ENCODE measurements at places on chromosomes 13 and 19. TPM values are rescaled to one million over a fixed set of nuclear protein-coding genes. Genes with fewer than 3 reads are reported as not detected.

DNA sequence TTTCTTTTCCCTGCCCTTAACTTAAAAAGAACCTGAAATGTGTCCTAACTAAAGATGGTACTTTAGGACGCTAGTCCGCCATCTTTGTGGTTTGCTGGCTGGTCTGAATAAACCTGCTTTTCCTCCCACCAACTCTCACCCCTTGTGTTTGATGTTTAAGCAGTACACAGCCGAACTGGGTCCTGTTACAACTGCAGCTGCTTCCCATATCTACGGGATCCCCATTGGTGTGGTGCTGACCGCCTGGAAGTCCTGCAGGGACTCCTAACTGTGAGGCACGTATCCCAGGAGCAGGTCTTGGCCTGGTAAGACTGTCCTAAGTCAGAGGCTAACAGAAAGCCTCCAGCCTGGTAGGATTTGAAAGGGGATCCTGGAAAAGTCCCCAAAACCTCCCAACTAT, 40.9 kb upstream of the VSTM2B start:
- DNase-seq, result no peak

DNA sequence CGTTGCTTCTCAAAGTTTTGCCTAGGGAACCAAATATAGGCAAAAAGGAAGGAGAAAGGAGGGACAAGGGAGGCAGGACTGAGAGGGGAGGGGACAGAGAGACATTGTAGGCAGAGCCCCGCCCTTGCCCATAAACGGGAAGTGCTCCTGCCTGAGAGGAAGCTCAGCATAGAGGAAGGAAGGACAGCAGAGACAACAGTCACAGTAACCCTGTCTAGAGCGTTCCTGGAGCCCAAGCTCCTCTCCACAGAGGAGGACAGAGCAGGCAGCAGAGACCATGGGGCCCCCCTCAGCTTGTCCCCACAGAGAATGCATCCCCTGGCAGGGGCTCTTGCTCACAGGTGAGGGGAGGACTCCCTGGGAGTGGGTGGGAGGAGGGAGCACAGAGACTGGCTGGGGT, at the start of gene CEACAM21:
CEACAM21 (plus strand) TSS at position 169 of the 400 bp plus-strand sequence; CDS start at position 278, 109 bp downstream.
- no peak for DNase-seq

The PROZ gene
- not detected for total RNA-seq

The HPN gene
- 3.0 TPM for total RNA-seq

- DNase-seq, result no peak
Observed at GRCh38 chr19:13189600-13189999, 39.4 kb downstream of the IER2 start.

The AKT2 gene
- total RNA-seq, result 251 TPM

The B3GNT8 gene
- 2.9 TPM for total RNA-seq

The TJP3 gene
- total RNA-seq, result 127 TPM

GRCh38 chr13:112954488-112955270, 14.3 kb upstream of the MCF2L start:
- no peak for DNase-seq

GRCh38 chr13:101390461-101390860, 25.8 kb downstream of the NALCN start:
- DNase-seq, result no peak

- no peak for DNase-seq
Observed at GRCh38 chr19:23913931-23914330, 755 bp upstream of the ZNF726 start.

The HIF3A gene
- not detected for total RNA-seq

DNA sequence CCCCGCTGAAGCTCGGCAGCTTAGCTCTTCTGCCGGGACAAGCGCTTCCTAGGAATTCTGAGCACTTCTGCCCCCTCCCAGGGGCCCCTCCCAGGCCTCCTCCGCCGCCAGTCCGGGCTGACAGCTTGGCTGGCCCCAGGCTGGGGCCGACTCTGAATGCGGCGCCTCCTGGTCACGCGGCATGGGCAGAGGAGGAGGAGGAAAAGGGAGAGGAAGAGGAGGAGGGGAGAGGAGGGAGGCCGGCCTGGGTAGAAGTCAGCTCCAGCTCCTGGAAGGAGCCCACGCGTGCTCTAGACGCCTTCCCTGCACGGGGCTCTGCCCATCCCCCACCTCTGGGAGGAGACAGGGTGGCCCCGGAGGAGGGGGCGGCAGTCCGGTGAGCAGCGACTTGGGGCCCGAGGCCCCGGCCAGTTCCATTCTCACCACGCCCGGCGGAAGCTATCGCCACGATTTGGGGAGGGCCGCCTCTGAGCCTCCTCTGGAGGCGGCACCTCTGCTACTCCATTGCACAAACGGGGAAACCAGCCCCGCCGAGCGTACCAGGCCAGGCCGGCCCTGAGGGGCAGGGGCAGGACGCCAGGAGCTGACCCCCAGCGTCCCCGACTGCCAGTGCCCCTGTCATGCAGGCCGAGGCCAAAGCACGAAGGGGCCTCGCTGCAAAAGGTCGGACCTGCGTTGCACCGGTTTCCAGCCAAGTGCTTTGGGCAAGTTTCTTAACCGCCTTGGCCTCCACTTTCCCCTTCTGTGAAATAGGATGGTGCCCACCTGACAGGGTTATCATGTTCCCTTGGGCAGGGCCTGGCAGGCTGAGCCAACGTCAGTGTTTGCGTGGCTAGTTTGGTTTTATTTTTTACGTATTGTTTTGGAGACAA, 31.6 kb downstream of the CCNE1 start:
- no peak for DNase-seq

- DNase-seq, result no peak
Observed at GRCh38 chr13:42873081-42873480, 91.7 kb downstream of the FAM216B start.

DNA sequence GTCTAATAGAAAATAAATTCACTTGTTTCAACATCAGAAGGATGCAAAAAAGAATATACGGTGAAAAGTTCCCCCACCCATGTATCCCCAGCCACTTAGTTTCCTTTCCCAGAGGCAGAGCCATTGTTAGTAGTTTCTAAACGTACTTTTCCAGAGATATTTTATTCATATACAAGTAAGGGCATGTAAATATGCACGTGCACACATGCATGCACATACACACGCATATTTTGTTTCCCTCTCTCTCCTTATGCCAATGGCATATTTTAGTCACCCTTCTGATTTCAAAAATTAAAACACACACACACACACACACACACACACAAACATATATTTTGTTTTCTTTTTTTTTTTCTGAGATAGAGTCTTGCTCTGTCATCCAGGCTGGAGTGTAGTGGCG, 147.4 kb downstream of the PDS5B start:
- no peak for DNase-seq

GRCh38 chr19:6551607-6552450, 21.0 kb downstream of the TNFSF9 start:
- no peak for DNase-seq

The CEACAM3 gene
- not detected for total RNA-seq

The LILRB3 gene
- total RNA-seq, result not detected

GRCh38 chr19:51610576-51610975, 19.6 kb downstream of the SIGLEC5 start:
- DNase-seq, result no peak

DNA sequence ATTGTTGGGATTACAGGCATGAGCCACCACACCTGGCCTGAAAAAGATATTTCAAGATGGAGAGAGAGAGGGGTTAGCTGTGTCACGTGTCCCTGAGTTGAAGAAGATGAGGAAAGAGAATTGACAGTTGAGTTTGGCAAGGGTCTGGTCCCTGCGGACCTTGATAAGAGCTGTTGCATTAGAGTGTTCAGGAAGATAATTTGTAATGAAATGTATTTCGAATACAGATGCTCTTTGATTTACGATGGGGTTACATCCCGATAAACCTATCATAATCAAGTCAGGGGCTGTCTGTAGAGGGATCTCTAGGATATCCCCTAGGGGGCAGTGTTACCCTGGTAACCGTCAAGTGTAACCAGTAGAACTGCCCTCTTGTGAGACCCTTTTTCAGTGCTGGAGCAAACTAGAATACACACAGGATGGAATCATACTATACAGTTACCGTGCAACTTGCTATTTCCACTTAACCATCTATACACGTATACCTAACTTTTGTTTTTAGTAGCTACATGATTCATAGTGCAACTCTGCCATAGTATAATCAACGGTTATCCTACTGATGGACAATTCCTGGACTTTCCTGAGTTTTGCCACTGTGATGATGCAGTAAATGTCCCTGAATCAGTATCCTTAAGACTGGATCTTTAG, 1.5 kb upstream of the ELOF1 start:
- peak; percentile 63 for DNase-seq

The STAP2 gene
- total RNA-seq, result 74.4 TPM

DNA sequence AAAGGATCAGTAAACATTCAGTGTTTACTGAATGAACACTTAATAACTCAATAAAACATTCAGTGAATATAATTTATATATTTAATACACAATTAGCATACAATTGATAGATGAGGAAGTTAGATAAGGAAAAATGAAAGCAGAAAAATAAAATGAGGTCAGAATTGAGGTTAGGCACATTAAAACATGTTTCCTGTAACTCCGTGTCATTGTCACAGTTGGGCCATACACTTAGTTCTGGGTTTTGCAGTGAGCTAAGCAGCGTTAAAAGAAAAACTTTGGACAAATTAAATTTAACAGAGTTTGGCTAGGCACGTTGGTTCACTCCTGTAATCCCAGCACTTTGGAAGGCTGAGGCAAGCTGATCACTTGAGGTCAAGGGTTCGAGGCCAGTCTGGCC, 71.4 kb downstream of the MIPEP start:
- no peak for DNase-seq

GRCh38 chr19:14114854-14115253, 2.7 kb downstream of the PRKACA start:
- DNase-seq, result no peak

The FCAR gene
- total RNA-seq, result not detected

Data from HT-29 (cell line).